Stimulated activated CD4-positive, alpha-beta T cell treated with anti-CD3 and anti-CD28 coated beads, Interleukin-1b, Interleukin-23, amount 100 ng/mL, for 1 hour (primary cell): ENCODE measurements at places on chromosomes 7 and 10.

GRCh38 chr7:107505997-107506673, 36.3 kb downstream of the GPR22 start:
- DNase-seq = no peak

GRCh38 chr10:51117053-51117660, 42.9 kb downstream of the PRKG1 start:
- no peak for DNase-seq

DNA sequence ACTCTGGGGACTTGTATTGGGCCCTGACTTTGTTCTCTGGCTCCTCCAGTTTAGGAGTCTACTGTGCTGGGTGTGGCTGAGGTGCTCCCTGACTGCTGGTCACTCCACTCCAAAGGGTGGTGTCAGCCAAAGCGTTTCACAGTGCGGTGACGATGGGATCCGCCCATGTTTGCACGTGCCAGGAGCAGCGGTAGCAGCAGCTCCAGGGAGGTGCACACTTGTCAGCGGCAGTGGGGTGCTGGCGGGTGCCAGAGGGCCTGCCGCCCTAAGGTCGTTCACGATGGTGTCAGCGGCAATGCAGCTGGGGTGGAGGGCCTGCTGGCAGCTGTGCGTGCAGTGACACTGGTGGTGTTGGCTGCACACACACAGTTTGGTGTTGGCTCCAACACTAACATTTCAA, 268.5 kb upstream of the AKR1E2 start:
- DNase-seq = no peak

DNA sequence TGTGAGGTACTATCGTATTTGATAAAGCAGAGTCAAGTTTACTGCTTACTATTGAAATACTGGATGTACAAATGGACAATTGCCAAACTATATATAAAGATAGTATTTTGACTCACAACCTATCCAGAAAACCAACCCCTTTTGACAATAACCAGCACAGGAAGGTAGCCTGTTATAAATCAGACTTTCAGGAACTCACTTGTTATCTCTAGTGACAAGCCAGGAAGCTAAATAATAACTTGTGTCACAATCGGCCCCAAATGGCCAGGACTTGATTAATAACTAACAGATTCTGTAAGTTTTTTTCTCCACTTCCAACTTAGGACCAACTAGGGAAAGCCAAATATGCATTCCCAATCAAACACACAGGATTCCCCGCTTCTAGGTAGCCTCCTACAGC, 38.8 kb upstream of the SLC35G1 start:
- DNase-seq = no peak

DNA sequence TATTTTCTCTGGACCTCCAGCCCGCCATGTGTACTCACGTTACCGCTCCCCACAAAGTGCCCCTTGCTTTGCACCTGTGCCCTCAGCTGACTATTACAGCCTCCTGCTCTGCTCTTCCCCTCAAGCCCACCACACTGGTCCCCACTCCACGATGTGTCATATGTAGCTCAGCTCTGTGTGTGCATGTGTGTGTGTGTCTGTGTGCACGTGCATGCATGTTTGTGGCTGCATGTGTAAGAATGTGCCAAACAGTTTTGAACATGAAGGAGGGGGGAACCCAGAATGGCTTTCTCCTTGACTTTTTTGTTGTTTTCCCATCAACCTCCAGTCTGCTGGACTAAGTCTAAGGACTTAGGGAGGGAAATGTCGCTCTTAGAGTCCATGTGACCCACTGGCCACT, 54.8 kb upstream of the BTRC start:
- DNase-seq = no peak

DNA sequence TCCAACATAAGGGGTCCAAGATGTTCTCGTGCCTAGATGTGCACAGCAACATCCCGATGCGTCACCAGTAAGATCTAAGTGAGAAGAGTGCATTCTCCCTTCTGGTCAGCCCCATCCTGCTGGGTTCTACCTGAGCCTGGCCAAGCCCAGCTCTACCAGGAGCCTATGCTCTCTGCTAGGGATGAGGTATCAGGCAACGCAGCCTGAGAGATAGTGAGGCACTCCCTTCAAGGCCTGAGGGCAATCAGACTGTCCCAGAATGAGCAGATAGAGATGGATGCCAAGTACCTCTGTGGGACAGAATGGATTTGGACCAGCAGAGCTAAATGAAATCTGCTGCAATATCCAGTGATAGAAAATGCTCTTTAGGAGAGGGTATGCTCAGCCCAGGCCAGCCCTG, 26.7 kb downstream of the DDC start:
- DNase-seq = no peak

DNA sequence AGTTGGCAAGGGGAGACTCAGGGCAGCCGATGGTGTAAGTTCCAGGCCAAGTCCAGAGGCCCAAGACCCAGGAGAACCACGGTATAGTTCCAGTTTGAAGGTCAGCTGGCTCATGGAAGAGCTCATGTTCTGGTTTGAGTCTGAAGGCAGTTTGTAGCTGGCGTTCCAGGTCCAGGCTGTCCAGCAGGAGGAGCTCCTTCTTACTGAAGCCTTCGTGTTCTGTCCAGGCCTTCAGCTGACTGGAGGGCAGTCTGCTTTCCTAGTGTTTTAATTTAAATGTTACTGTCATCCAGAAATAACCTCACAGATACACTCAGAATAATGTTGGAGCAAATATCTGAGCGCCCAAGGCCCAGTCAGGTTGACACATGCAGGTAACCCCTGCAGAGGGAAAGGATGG, 4.2 kb downstream of the SUN1 start:
- DNase-seq = no peak

GRCh38 chr10:75269605-75270004, 33.8 kb upstream of the COMTD1 start:
- DNase-seq = no peak

DNA sequence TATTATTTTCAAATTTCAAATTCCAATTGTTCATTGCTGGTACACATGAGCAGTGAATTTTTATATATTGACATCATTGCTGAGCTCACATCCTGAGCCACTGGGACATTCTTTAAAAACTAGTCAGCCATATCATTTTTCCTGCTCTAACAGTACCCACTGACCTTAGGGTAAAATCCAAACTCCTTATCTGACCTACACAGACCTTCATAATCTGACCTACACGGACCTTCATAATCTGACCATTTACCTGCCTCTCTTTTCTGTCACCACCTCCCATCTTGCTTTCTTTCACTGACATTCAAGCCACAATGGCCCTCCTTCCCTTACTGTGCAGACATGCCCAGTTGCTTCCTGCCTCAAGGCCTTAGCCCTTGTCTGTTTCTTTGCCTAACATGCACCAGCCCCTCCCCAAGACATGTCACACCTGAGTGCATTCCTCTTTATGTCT, 16.1 kb upstream of the CUZD1 start:
- no peak for DNase-seq

DNA sequence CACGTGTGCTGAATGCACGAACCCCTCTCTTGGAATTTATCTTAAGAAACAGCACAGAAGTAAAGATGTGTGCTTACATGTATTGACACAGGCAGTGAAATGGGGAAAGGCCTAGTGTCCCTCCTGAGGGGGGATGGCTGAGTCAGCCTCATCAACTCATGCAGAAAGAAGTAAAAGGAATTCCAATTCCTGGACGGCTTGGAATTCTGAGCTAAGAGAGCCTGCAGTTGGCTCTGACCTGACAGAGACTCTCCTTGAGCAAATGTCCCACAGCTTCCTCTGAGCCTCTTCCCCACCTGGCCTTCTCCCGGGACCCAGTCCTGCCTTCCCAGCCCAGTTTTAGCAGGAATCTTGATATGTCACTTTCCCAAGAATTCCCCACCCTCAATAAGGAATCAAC, 542.4 kb upstream of the ADARB2 start:
- no peak for DNase-seq

- DNase-seq = no peak
These were observed 137.6 kb downstream of the ADAM12 start for GRCh38 chr10:126250527-126251310.

GRCh38 chr10:14151571-14151970, 179.2 kb downstream of the FRMD4A start:
- DNase-seq = no peak

GRCh38 chr7:35988818-35989217, 164.2 kb upstream of the EEPD1 start:
- no peak for DNase-seq

- DNase-seq = no peak
These were observed 2.8 kb downstream of the EMX2 start for GRCh38 chr10:117545141-117546019.

DNA sequence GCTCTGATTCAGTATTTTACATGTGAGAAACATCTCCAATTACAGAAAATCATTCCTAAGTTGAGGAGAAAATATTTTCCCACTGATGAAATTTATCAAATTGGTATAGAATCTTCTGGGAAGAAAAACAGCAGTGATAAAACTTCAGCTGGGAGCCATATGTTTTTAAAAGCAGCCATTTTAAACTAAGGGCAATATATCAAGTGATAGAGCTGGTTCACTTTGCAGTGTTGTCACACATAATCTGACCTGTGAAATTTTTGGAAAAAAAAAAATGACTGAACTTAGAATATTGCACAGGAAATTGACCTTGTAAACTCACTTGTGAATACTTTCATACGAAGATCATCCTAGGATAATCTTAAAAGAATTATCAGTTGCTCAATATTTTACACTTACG, 10.5 kb upstream of the EZH2 start:
- no peak for DNase-seq

DNA sequence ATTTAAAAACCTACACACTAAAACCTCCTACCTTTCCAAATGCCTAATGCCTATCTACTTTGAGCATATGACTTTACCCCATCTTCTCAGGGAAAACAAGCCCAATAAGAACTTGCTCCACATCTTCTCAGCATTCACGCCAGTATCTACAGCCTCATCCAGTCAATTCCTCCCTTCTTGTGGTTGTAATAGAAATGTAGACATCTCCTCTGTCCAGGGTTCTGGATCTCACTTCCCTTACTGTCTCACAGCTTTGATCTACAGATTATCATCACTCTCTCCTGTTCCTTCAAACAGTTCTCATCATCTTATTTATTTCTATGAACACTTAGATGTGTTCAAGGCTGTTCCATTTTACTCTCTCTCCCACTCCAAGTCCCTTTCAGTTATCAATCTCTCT, 70.4 kb upstream of the NOBOX start:
- DNase-seq = no peak

GRCh38 chr7:26127411-26127810, 24.6 kb upstream of the NFE2L3 start:
- DNase-seq = no peak

- DNase-seq = no peak
These were observed 57.1 kb upstream of the KMT2E start for GRCh38 chr7:104956753-104957450.

DNA sequence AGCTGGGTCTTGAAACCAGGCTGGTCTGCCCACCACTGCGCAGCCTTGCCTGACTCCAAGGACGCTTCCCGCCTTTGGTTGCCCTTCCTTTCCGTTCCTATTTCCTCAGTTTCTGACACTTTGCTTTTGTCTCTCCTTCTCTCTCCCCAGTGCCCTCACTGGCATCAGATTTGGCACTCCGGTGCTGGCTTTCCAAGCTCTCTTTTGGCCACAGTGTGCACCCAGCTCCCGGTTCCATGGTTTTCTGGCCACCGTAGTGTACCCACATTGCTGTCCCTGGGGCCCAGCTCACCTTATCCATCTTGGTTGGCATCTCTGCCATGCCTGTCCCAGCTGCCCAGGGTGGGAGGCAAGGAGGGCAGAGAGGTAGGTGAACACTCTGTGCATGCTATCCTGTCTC, 142.2 kb downstream of the PLXNA4 start:
- no peak for DNase-seq

- DNase-seq = no peak
These were observed 8.9 kb downstream of the PNLIP start for GRCh38 chr10:116554628-116555027.

GRCh38 chr10:988667-989545, 672 bp downstream of the GTPBP4 start:
- peak; percentile 25 for DNase-seq

DNA sequence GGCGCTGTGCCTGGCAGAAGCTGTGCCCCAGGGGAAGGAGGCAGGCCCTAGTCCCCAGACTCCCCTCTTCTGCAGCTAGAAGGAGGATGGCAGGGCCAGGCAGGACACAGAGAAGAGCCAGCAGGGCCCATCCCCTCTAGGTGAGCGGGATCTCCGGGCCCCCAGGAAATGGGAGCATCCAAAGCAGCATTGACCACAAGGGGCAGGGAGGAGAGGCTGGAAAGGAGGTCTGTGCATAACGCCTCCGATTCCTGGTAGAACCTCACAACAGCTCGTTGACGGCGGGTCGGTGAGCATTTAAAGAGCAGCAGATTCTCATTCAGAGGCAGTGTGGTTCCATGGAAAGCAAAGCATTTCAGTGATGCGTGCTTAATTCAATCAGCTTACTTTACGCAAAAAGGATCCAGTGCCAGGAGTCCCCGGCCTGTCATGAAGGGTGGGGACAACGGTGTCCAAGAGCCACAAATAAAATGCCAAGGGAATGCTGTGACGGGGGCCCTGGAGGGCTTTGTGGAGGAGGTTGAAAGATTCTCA, 41.0 kb downstream of the CLRN3 start:
- DNase-seq = no peak

DNA sequence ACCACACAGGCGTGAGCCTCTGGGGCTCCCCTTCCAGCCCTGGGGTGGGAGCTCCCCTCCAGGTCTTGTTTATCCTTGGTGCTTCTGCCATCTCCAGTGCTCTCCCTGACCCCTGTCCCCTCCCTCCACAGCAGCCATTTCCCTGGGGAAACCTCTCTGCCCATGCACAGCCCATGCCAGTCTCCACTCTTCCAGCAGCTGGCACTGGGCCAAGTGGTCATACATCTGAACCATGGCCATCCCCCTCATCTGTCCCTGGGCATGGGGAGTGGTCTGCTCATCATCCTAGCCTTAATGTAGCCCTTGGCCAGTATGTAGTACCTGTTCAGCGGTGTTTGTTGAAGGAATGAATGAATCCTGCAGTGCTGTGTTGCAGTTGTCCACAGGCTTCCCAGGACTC, 172.4 kb upstream of the ZNF32 start:
- no peak for DNase-seq

DNA sequence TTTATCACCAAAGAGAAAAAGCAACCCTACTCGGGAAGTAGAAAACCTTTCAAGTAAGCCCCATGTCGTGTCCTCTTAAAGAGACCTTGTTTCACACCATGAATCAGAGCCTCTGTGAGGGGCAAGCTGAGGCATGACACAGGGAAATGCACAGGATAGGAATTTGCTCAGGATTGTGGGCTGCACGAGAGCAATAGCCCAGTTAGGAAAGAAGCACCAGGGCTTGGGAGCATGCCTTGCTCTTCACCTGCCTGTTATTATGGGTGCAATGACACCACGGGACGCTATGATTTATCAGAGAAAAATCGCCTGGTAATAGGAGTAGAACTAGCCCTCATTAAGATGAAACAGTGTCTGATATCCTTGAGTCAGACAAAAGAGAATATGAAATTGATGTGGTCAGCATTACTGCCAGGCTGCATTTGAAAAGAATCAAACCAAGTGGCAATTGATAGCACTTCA, 562.9 kb upstream of the NRP1 start:
- no peak for DNase-seq

- DNase-seq = no peak
These were observed 14.7 kb downstream of the PTPRZ1 start for GRCh38 chr7:121887634-121888033.

DNA sequence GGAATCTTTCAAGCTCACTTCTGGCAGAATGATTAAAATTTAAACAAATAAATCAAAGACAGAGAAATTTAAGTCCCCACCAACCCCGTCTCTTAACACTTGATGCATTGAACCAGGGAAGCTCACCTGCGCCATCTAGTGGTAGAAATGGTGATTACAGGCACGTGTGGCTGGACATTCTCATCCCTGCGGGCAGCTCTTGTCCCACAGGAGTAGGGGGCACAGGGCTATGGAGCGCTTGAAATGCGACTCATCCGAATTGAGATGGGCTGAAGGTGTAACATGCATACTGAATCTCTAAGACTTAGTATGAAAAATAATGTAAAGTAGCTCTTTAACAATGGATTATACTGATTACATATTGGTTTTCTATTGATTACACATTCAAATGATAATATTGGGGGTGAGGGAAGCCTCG, 24.8 kb upstream of the SLIT1 start:
- DNase-seq = peak; percentile 23
